ENCODE measurements at places on chromosomes 12 and 14.

DNA sequence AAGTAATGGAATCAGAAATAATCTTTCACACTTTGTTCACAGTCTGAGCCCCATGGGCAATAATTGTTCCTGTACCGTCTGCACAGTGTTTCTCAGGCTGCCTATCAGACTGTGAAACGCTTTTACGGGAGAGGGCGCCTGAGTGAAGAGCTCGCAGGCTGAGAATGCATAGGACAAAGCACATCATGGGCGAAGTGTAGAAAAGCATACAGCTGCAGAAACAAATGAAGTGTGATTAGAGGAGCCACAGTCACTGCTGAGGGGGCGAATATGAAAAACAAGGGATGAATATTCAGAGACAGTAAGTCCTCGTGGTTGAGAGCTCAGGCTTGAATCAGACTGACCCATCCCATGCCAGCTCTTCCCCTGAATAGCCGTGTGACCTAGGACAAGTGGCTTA lies 438.4 kb upstream of the DCN start:
- no peak for DNase-seq

DNA sequence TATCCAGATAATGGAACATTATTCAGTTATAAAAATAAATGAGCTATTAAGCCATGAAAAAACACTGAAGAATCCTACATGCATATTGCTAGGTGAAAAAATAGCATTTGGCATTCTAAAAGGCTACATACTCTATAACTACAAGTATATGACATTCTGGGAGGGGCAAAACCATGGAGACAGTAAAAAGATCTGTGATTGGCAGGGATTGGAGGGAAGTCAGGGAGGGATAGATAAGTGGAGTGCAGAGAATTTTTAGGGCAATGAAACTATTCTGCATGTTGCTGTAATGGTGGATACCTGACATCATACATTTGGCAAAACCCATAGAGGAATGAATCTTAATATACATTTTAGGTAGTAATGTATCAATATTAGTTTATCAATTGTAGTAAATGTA lies 63.1 kb upstream of the SLC38A2 start:
- no peak for DNase-seq

- DNase-seq: no peak
Observed at GRCh38 chr14:87343652-87344051, 649.3 kb downstream of the GALC start.

GRCh38 chr12:27534060-27534764 lies 10.2 kb downstream of the PPFIBP1 start:
- no peak for DNase-seq

DNA sequence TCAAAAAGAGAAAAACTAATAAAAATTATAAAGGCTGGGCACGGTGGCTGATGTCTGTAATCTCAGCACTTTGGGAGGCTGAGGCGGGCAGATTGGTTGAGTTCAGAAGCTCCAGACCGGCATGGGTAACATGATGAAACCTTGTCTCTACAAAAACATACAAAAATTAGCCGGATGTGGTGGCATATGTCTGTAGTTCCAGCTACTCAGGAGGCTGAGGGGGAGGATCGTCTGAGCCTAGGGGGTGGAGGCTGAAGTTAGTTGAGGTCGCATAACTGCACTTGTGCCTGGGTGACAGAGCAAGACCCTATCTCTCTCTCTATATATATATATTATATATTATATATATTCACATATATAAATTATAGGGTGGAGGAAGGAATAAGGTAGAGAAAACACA lies 32.5 kb upstream of the ANO2 start:
- DNase-seq: no peak

DNA sequence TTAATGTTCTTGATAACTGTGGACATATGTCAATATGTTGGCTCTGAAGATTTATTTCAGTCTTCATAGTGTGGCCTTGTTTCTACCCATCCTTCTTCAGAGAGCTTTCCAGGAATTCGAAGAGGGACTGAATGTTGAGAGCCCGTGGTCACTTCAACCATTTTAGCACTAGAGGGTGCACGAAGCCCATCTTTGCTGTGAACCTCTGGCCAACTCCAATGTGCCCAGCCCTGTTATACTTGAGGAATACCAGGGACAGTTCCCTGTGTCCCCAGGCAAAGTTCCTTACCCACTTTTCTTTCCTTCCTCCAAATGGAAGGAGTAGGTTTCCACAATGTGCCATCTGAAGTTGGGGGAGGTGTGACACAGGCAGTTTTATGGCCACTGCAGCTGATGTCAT lies 603.5 kb downstream of the RPL10L start:
- no peak for DNase-seq

GRCh38 chr14:75188520-75189268 lies 12.3 kb upstream of the TMED10 start:
- no peak for DNase-seq

Measured in stimulated activated CD8-positive, alpha-beta memory T cell treated with anti-CD3 and anti-CD28 coated beads, Interleukin-4, amount 100 ng/mL, for 4 hours (primary cell).